Peyer's patch (tissue), 4 donors: ENCODE measurements at places on chromosomes 16 and 17.

DNA sequence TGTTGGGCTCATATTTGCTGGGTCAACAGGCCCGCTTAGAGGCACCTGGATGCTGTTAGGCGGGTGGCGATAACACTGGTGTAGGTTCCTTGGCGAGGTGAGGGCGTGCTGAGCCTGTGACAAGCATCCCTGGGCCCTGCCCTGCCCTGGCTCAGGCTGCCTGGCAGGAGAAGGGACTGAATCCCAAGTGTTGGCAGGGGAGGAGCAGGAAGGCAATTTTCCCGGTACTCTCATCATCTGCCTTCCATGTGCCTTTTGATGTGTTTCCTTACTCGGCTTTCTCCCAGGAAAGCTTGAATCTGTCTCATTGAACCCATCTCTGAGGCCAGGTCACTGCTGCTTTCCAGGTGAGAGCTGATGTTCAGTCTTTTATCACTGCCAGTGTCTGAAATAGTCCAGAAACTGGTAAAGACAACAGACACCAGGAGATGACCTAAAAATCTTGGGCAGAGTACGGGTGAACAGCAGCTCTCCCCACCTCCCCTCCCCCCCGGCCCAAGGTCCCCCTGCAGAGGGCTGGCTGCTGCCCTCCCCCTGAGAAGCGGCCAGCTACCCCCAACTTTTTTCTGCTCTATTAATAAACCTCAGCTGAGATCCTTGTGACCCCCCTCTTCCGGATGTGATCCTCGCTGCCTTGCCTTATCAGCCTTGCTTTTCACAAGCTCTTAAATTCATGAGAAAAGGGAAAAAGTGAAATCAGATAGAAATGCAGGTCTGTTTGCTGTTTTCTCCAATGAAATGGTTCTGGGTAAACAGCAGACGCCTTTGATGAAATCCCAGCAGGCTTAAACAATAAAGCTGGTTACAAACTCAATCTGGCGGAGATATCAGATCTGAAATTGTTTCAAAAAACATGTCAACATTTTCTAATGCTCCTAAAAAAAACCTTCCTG is 29.0 kb downstream of the RTN4RL1 start:
- DNase-seq: no peak

GRCh38 chr17:8122422-8122923 is 1.4 kb downstream of the HES7 start:
- DNase-seq: no peak

DNA sequence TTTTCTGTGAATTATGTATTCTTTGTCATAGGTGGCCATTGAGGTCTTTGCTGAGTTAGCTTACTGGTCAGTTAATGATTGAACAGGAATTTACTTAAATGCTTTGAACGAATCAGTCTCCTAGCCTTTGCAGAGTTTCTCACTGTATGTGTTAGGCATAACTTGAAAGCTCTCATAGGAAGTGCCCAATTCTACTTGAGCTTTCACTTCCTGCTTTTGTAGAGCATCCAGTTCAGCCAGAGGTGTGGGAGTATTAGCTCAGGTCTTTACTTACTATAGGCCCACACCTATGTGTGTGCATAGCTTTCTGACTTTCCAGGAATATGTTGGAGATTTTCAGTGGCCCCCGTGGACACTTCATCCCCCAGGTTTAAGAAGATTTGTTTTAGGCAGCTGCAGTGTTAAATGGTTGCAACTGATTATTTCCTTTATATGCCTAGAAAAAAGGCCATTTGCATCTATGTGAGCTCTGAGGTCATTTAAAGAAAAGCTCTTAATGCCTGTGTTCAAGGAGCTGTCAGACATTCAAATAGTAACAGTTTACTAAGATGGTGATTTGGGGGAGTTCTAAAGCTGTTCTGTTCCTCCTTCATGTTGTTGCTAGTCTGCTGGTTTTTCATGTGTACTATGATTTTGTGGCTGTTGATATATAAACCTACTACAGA is 62.3 kb downstream of the PHKB start:
- no peak for DNase-seq

DNA sequence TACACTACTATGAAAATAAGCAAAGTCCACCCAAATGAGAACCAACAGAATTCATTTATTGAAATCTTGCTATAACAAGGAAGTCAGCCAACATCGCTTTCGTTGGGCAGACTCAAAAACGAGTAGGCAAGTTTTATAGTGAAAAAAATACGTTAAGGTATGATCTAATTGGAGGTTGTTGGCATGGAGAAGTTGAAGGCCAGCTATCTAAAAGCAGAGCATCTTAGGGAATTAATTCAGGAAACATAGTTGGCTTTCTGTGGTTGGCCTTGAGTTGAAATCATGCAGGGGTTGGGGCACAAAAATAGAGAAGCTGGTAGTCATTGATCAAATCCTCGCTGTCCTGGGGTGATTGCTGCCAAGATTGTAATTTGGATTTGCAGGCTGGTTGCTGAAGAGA is 118.3 kb downstream of the PPM1E start:
- DNase-seq: no peak

DNA sequence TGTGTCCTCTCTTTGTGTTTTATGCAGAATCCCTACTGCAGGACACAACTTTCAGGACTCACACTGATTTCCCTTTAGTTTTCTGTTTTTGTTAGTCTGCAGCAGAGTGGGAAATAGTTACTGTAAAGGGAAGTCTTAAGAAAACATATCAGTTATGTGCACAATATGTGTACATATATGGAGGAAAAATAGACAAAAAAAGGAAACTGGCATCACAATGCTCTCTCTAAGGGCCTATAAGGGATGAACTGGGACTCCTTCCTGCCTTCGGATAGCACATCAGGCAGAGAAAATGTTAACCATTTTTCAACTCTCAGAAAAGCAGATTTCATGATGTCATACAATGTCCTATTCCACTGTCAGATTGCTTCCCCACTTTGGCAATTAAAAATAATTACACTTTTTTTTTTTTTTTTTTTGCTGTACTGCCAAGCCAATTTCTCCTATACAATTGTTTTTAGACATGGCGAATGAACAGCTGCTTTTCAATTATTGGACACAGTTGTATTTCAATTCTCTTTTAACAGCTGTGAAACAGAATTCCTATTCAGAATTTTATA is 112.5 kb upstream of the KCNJ16 start:
- DNase-seq: no peak

GRCh38 chr16:57503366-57503765 is 17.1 kb upstream of the DOK4 start:
- no peak for DNase-seq

GRCh38 chr16:11618107-11618717 is 31.5 kb upstream of the LITAF start:
- DNase-seq: no peak
